ENCODE measurements at places on chromosomes 1 and 21. TPM values are rescaled to one million over a fixed set of nuclear protein-coding genes. Genes with fewer than 3 reads are reported as not detected.

- DNase-seq = no peak
Observed at GRCh38 chr1:11729498-11730428, 6.2 kb upstream of the AGTRAP start.

DNA sequence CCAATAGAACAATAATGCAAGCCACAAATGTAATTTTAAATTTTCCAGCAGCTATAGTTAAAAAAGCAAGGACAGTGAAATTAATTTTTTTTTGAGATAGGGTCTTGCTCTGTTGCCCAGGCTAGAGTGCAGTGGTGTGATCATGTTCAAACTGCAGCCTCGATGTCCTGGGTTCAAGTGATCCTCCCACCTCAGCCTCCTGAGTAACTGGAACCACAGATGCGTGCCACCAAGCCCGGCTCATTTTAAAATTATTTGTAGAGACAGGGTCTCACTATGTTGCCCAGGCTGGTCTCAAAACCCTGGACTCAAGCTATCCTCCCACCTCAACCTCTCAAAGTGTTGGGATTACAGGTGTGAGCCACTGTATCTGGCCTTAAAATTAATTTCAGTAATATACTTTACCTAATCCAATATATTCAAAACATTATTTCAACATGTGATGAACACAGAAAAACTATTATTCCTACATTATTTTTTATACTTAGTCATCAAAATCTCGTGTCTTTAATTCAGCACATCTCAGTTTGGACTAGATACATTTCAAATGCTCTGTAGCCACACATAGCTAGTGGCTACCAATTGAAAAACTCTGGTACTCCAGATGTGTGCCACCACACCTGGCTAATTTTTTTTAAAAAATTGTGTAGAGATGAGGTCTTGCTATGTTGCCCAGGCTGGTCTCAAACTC is 10.8 kb upstream of the ID3 start:
- DNase-seq = no peak

DNA sequence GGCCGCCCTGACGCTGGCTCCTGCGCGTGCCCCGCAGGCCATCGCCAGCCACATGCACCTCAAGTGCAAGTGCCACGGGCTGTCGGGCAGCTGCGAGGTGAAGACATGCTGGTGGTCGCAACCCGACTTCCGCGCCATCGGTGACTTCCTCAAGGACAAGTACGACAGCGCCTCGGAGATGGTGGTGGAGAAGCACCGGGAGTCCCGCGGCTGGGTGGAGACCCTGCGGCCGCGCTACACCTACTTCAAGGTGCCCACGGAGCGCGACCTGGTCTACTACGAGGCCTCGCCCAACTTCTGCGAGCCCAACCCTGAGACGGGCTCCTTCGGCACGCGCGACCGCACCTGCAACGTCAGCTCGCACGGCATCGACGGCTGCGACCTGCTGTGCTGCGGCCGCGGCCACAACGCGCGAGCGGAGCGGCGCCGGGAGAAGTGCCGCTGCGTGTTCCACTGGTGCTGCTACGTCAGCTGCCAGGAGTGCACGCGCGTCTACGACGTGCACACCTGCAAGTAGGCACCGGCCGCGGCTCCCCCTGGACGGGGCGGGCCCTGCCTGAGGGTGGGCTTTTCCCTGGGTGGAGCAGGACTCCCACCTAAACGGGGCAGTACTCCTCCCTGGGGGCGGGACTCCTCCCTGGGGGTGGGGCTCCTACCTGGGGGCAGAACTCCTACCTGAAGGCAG is 23.4 kb upstream of the ARF1 start:
- no peak for DNase-seq

- no peak for DNase-seq
Observed at GRCh38 chr21:28455253-28455600, 537.5 kb downstream of the LTN1 start.

GRCh38 chr1:109976762-109977161 is 7.8 kb upstream of the AHCYL1 start:
- no peak for DNase-seq

GRCh38 chr1:223230161-223230881 is 87.3 kb upstream of the TLR5 start:
- no peak for DNase-seq

DNA sequence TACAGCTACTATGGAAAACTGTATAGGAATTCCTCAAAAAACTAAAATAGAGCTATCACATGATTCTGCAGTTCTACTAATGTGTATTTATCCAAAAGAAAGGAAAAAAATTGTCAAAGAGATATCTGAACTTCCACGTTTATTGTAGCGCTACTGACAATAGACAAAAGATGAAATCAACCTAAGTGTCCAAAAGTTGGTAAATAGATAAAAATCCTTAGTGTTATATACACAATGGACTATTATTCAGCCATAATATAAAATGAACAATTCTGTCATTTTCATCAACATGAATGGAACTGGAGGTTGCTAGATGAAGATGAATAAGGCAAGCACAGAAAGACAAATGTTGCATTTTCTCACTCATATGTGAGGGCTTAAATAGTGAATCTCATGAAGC is 1492.1 kb downstream of the MRPL39 start:
- no peak for DNase-seq

DNA sequence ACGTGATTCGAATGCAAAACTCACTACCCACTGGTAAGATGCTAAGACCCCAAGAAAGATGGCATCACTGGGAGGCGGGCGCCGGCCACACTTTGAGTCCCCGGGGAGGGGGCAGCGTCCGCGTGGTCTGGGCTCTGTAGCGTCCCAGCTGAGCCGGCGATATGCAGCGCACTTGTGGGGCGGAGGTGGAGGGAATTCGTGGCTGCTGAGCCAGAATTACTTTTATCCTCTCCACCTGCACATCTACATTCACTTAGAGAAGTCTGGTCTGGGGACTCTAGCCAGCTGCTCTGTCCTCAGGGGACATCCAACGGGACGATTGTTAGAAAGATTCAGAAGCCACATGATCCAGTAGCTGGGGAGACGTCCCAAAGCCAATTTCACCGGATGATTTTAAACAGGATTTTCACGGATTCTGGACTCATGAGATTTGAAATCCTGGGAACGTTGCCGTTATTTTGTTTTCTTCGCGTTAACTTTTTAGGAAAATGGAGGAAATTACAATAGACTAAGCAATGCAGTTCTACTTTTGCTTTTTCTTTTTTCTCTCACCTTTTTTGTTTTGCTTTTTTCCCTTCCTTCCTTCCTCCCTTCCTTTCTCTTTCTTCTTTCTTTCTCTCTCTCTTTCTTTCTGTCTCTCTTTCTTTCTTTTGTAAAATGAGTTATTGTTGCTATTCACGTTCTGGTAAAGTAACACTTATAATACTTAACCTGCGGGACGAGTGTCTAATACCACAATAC is 1.3 kb downstream of the JAM2 start:
- no peak for DNase-seq

GRCh38 chr1:64967381-64967780 is 1.0 kb upstream of the JAK1 start:
- no peak for DNase-seq

- DNase-seq = no peak
Observed at GRCh38 chr1:169999331-169999741, 75.2 kb downstream of the KIFAP3 start.

DNA sequence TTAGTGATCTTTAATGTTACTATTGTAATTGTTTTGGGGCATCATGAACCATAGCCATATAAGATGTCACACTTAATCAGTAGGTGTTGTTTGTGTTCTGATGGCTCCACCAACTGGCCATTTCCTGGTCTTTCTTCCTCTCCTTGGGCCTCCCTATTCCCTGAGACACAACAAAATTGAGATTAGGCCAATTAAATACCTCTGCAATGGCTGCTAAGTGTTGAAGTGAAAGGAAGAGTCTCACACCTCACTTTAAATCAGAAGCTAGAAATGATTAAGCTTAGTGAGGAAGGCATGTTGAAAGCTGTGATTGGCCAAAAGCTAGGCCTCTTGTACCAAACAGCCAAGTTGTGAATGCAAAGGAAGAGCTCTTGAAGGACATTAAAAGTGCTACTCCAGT is 30.7 kb downstream of the PPP2R5A start:
- no peak for DNase-seq

DNA sequence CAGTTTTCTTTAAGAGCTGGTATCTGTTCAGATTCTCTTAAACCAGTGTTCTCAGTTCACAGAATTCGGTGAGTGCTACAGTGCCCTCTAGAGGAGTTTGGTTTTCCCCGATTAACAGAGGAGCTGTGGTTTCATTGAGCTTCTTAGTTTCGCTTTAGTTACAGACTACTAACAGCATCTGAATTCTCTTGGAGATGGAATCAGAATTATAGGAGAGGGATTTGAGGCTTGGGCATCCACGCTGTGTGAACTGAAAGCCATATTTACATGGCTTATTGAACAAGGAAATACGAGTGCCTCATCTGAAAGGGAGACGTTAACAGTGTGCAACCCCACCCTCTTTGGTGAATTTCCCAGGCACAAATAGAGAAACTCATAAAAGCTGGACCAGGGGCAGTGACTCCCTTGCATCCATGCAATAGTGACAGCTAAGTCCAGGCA is 202.0 kb downstream of the USH2A start:
- DNase-seq = no peak

GRCh38 chr1:5704561-5705514 is 287.4 kb downstream of the NPHP4 start:
- DNase-seq = no peak

DNA sequence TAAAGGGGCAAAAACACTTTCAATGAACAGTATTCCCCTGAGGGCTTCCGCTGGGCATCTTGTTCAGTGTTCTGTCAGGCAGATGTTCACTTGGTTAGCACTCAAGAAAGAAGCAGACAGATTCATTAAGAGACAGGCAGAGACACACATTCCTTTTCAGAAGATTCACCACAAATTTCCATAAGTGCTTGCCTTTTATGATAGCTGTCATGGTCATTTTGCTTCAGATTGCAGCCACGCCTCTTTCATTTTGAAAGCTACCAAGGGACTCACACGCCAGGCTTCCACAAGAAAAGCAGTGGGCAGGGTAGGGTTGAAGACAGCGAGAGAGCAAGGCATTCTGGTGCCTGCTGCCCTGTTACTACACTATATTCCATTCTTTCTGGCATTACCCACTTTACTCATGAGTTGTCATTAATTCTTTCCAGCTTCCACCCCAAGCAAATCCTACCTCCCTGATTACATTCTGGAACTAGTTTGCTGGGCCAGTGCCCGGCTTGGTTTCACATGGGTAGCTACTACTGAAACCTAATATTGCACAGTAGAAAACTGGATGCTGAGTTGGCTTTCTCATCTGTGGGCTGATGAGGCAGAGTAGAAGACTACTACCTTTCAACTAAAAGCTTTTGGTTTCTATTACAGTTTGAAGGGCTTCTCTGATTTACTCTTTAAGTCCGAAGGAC is 91.2 kb upstream of the COL24A1 start:
- DNase-seq = no peak

- DNase-seq = no peak
Observed at GRCh38 chr1:46596846-46597245, 7.2 kb downstream of the MKNK1 start.

DNA sequence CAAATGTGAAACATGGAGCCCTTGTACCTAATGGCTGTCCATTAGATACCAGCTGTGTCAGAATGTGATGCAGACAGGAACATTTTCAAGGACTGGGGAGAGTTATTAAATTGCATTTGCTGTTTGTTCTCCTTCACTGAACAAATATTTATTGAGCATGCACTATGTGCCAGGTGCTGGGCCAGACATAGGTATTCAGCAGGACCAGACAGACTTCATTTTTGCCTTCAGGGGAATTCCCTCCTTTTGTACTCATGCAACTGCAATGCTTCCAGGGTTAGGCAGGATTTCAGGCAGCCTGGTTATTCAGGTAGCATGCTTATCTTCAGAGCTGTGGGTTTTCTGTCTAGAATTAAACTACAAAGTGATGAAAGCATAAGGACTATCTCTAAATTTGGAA is 64.2 kb upstream of the SMYD2 start:
- DNase-seq = no peak

DNA sequence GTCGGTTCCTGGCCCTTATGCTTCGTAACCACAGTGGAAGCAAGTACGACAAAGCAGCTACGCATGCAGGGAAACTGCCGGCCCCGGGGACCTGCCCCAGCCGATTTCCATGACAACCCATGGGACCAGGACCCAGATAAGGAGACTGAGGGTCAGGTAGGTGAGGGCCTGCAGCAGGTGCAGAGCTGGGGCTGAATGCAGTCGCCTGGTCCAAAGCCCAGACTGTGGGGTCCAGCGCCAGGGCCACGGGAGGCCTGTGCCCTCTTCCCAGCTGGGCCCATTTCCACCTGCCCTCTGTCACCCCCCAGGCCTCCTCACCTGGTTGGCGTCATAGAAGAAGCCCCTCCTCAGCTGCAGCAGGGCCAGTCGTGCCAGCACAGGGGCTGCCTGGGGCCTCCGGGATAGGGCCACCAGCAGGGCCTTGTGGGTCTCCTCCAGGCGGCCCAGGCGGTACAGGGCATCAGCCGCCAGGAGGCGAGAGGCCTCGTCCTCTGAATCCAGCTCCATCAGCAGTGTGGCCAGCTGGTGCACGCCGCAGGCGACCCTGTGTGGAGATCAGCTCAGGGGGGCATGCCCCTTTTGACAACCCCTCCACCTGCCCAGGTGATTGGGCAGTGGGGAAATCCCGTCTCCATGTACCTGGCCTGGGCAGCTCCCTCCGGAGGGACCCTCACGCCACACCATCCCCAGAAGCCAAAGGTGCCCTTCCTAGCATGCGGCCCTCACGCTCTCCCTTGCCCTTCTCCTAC is 14.2 kb downstream of the TTC34 start:
- no peak for DNase-seq

GRCh38 chr1:40476924-40477677 is at the start of gene ZFP69:
Gene ZFP69, plus strand, starts transcription at chr1:40477290. Its CDS starts 2,072 bp downstream, at chr1:40479362.
- DNase-seq = no peak

GRCh38 chr1:93574511-93574910 is 107.1 kb downstream of the BCAR3 start:
- no peak for DNase-seq

DNA sequence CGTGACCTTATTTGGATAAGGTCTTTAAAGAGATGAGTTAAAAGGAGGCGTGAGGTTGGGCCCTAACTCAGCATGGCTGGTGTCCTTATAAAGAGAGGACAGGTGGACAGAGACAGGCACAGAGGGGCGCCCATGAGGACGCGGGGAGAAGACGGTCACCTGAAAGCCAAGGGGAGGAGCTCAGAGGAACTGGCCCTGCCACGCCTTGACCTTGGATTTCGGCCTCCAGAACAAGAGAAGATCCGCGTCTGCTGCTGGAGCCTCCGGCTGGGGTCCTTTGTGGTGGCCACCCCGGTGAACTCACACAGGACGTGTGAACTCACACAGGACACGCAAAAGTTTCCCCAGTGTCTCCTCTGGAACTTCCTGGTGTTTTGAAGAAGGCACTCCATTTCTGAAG is 122.7 kb downstream of the SIK1 start:
- no peak for DNase-seq

- no peak for DNase-seq
Observed at GRCh38 chr1:12566484-12567287, 51.3 kb downstream of the DHRS3 start.

Gene C1orf141
- not detected for total RNA-seq

Gene KRTAP10-1
- total RNA-seq = not detected

Gene SLC44A3
- total RNA-seq = 1.2 TPM

Gene CDA
- 0.67 TPM for total RNA-seq

Gene RHOU
- total RNA-seq = 0.79 TPM

Gene SPATA17
- 0.07 TPM for total RNA-seq

Gene RXFP4
- 0.14 TPM for total RNA-seq

Gene HENMT1
- total RNA-seq = 3.7 TPM

Gene ZBED6
- total RNA-seq = 11.2 TPM

Gene FAM151A
- total RNA-seq = not detected

Gene THEM5
- total RNA-seq = not detected
